ENCODE measurements at places on chromosomes 12 and 14. TPM values are rescaled to one million over a fixed set of nuclear protein-coding genes. Genes with fewer than 3 reads are reported as not detected.

GRCh38 chr14:102924632-102925588 is 2.4 kb downstream of the AMN start:
- H3K4me1 ChIP-seq = peaks cover 6% of the 10 kb centered on the region
- no peak overlapping the region for H3K27ac ChIP-seq
- no peak overlapping the region for H3K4me3 ChIP-seq
- no peak for DNase-seq
- no peaks in the 10 kb centered on the region for H3K36me3 ChIP-seq

GRCh38 chr12:49548822-49549648 is 10.2 kb downstream of the KCNH3 start:
- DNase-seq = no peak
- H3K4me1 ChIP-seq = peaks cover 13% of the 10 kb centered on the region
- H3K27ac ChIP-seq = no peak overlapping the region
- H3K27me3 ChIP-seq = peaks cover 15% of the 10 kb centered on the region
- H3K36me3 ChIP-seq = no peaks in the 10 kb centered on the region

GRCh38 chr12:6333566-6333965 is 8.3 kb downstream of the TNFRSF1A start:
- peaks cover 24% of the 10 kb centered on the region for H3K4me1 ChIP-seq
- peaks cover 63% of the 10 kb centered on the region for H3K36me3 ChIP-seq
- DNase-seq = peak; percentile 59
- no peaks in the 10 kb centered on the region for H3K27me3 ChIP-seq

GRCh38 chr14:35079742-35080141 is 33.7 kb downstream of the FAM177A1 start:
- H3K27ac ChIP-seq = no peak overlapping the region
- H3K4me3 ChIP-seq = no peak overlapping the region
- DNase-seq = no peak
- H3K4me1 ChIP-seq = no peaks in the 10 kb centered on the region

BCL7A gene
- 18.1 TPM for total RNA-seq

ALDH2 gene
- total RNA-seq = not detected

TBC1D30 gene
- total RNA-seq = 7.9 TPM

SLC39A9 gene
- total RNA-seq = 71.3 TPM

RPGRIP1 gene
- total RNA-seq = not detected

ADAM21 gene
- total RNA-seq = 0.37 TPM

DNA sequence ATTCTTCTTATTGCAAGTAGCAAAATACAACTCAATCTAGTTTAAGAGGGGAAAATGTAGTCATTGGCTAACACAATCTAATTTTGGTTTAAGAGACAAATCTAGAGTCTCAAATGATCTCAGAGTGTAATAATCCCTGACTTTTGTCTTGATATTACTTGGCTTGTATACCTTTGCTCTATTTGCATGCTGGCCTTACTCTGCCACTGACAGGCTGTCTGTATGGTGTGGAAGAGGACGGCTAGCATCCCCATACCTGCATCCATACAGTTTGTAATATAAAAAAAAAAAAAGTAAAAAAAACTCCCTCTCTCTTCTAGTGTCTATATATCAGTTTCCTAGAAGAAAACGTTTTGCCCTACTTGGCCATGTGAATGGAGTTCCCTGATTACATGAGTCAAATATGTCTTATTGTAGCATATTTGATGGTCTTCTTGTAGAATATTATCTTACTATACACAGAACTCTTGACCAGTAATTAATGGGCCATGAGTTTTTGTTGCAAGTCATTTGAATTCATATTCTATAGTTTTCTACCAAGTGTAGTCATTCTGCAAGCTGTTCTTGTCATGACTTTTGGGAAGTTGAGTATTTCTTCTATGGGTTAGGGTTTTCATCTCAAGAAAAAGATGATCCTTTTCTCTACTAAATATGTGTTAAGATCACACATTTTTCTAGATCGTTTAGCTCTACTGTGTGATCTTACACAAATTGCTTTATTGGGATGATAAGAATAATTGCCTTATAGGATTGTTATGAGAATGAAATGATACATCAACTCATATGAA is 8.2 kb downstream of the HIF1A start:
- H3K27ac ChIP-seq = no peak overlapping the region
- H3K27me3 ChIP-seq = no peaks in the 10 kb centered on the region
- H3K4me1 ChIP-seq = peaks cover 39% of the 10 kb centered on the region

DTX3 gene
- total RNA-seq = 1.7 TPM

NTS gene
- not detected for total RNA-seq

- H3K27me3 ChIP-seq = no peaks in the 10 kb centered on the region
- H3K27ac ChIP-seq = no peak overlapping the region
- DNase-seq = no peak
Measured at GRCh38 chr12:115691123-115691522, 586.4 kb downstream of the MED13L start.

GRCh38 chr14:97164021-97164420 is 366.8 kb downstream of the VRK1 start:
- H3K36me3 ChIP-seq = no peaks in the 10 kb centered on the region
- no peaks in the 10 kb centered on the region for H3K4me1 ChIP-seq
- DNase-seq = no peak
- H3K27ac ChIP-seq = no peak overlapping the region
- H3K4me3 ChIP-seq = no peak overlapping the region

DNA sequence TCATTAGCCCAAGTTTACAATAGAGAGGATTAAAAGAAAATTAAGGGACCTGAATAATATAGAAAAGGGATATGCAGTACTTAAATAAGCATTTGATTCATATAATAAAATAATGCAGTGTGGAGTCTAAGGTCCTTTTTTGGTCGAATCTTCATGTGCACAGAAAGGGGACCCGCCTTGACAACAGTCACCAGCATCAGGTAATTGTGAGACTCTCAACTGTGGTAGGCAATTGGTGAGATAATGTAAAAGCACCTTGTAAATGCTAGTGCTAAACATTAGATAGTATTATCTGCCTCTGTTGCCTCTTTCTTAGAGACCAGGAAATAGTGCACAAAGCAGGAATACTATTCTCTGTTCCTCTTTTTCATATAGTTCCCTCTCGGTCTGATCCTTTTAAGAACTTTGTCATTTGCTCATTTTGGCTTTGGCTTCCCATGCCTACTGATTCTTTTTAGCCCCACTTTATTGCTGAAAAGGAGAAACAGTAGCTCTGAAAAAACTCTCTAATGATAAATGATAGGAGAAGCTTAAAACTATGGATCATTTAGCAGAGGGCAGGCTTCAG is 17.5 kb downstream of the CHPT1 start:
- H3K4me1 ChIP-seq = peaks cover 10% of the 10 kb centered on the region
- no peaks in the 10 kb centered on the region for H3K27me3 ChIP-seq
- H3K36me3 ChIP-seq = peaks cover 16% of the 10 kb centered on the region
- H3K4me3 ChIP-seq = no peak overlapping the region
- no peak overlapping the region for H3K27ac ChIP-seq

C1S gene
- 11.5 TPM for total RNA-seq

- DNase-seq = no peak
- no peak overlapping the region for H3K4me3 ChIP-seq
- H3K27me3 ChIP-seq = no peaks in the 10 kb centered on the region
- H3K27ac ChIP-seq = no peak overlapping the region
- H3K36me3 ChIP-seq = no peaks in the 10 kb centered on the region
Measured at GRCh38 chr12:92257261-92257660, 111.6 kb upstream of the BTG1 start.

GRCh38 chr12:25264862-25265261 is 14.1 kb upstream of the KRAS start:
- no peak overlapping the region for H3K4me3 ChIP-seq
- DNase-seq = no peak
- no peaks in the 10 kb centered on the region for H3K36me3 ChIP-seq
- no peak overlapping the region for H3K27ac ChIP-seq

- H3K4me3 ChIP-seq = no peak overlapping the region
- H3K4me1 ChIP-seq = no peaks in the 10 kb centered on the region
- DNase-seq = no peak
- H3K27ac ChIP-seq = no peak overlapping the region
- no peaks in the 10 kb centered on the region for H3K27me3 ChIP-seq
Measured at GRCh38 chr14:72882047-72882446, 11.9 kb downstream of the DPF3 start.

SIRT4 gene
- total RNA-seq = 0.61 TPM

GRCh38 chr12:56229916-56230431 is at the start of gene SLC39A5:
TSS of gene SLC39A5 (plus strand) at chr12:56230051. CDS start at chr12:56231275, 1,224 bp downstream.
- peaks cover 17% of the 10 kb centered on the region for H3K36me3 ChIP-seq
- no peak within 1 kb of the TSS for H3K27ac ChIP-seq
- H3K27me3 ChIP-seq = no peaks in the 10 kb centered on the region
- no peak within 1 kb of the TSS for H3K4me3 ChIP-seq
- H3K4me1 ChIP-seq = peaks cover 12% of the 10 kb centered on the region
- no peak for DNase-seq

FOXA1 gene
- total RNA-seq = 11.2 TPM

DNA sequence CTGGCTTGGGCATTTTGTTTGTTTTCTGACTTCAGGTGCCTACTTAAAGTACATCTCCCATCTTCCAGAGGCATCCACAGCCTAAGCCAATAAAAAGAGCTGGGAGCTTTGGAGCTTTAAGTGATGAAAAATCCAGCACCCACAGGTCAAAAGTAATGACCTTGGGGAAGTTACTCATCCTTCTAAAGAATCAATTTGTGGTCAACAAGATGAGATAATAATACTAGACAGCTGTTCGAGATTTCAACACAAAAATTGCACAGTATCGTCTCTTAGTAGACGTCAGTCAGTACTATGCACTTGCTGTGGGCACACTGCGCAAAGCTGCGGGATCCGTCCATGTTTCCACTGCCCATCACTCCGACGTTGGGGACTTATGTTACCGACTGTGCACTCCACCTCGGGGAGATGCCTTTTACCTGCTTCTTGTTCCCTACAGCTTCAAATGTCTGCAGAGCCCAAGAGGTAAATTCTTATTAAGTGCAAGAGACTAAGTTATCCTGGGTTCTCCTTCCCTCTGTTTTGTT is 1.3 kb downstream of the ST8SIA1 start:
- H3K36me3 ChIP-seq = no peaks in the 10 kb centered on the region
- no peak overlapping the region for H3K27ac ChIP-seq
- H3K4me3 ChIP-seq = peak overlapping the region; percentile 94
- DNase-seq = no peak
- no peaks in the 10 kb centered on the region for H3K27me3 ChIP-seq
- H3K4me1 ChIP-seq = peaks cover 23% of the 10 kb centered on the region

CFAP251 gene
- total RNA-seq = 19.7 TPM

ISM2 gene
- not detected for total RNA-seq

- H3K36me3 ChIP-seq = peaks cover 27% of the 10 kb centered on the region
- no peak for DNase-seq
- no peak overlapping the region for H3K4me3 ChIP-seq
- peaks cover 17% of the 10 kb centered on the region for H3K4me1 ChIP-seq
- H3K27ac ChIP-seq = no peak overlapping the region
- no peaks in the 10 kb centered on the region for H3K27me3 ChIP-seq
Measured at GRCh38 chr14:103725739-103726395, 10.3 kb downstream of the ZFYVE21 start.

DNA sequence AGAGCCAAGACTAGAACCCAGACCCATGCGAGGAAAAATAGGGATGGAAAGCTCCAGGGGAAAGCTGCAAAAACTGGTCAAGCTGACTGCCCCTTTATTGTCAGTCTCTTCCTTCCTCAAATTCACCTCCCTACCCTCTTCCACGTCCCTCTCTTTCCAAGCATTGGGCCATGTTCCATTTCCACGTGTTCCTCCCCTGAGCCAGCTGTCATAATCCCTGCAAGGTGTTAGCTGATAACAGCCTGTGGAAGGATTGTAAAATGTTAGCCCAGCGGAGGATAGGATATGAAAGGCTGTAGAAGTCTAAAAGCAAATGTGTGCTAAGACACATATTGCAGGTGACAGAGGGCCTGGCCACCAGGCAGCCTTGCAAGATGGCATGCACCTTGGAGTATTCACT is 88.0 kb upstream of the MAX start:
- no peak for DNase-seq
- H3K4me1 ChIP-seq = no peaks in the 10 kb centered on the region
- no peak overlapping the region for H3K4me3 ChIP-seq
- no peaks in the 10 kb centered on the region for H3K27me3 ChIP-seq
- no peaks in the 10 kb centered on the region for H3K36me3 ChIP-seq

DNA sequence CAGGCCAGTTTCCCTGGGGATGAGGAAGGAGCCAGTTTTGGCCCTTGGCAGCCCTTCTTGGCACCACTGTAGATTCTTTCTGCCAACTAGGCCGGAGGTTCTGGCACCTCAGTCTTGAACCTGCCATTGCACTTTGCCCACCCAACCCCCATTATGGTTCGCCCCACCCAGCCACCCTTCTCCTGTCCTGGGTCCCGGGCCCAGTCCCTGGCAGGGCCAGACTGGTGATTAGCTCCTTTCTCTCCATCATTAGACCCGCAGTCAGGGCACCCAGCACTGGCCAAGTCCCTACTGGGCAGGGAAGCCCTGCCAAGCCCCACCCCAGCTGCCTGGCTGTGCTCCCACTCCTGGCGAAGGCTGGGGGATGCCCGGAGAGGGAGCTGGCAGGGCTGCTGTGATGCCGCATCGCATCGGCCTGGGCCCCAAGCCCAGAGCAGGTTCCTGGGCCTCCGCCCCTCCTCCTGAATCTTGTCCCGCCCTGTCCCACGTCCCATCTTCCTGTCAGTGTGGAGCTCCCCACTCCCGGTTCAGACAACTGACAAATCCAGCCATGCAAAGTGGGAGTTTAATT is 9.8 kb downstream of the FAM222A start:
- peak; percentile 33 for DNase-seq
- H3K27me3 ChIP-seq = no peaks in the 10 kb centered on the region
- H3K36me3 ChIP-seq = no peaks in the 10 kb centered on the region
- no peaks in the 10 kb centered on the region for H3K4me1 ChIP-seq
- H3K27ac ChIP-seq = no peak overlapping the region

JPH4 gene
- not detected for total RNA-seq

ACVRL1 gene
- not detected for total RNA-seq

All from MCF 10A (cell line).